ENCODE measurements at places on chromosomes 2 and 18.

DNA sequence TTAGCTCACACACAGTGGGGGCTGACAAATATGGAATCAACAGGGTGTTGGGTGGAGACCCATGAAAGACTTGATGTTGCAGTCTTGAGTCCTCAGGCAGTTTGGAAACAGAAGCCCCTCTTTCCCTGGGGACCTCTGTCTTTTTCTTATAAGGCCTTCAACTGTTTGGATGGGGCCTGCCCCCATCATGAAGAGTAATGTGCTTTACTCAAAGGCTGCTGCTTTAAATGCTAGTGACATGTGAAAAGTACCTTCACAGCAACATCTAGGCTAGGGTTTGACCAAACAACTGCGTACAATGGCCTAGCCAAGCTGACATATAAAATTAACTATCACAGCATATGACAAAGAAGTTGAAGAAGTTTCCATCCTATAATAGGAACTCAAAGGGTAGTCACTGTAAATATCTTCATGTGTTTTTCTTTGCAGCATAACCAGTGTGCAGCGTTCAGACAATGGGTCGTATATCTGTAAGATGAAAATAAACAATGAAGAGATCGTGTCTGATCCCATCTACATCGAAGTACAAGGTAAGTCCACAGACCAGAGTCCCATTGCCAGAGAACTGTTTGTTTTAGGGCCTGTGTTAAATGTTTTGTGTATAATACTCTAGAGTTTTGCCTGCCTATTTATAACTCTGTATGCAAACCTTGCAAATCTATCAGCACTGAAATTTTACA, 46.3 kb downstream of the MERTK start:
- DNase-seq, result no peak

DNA sequence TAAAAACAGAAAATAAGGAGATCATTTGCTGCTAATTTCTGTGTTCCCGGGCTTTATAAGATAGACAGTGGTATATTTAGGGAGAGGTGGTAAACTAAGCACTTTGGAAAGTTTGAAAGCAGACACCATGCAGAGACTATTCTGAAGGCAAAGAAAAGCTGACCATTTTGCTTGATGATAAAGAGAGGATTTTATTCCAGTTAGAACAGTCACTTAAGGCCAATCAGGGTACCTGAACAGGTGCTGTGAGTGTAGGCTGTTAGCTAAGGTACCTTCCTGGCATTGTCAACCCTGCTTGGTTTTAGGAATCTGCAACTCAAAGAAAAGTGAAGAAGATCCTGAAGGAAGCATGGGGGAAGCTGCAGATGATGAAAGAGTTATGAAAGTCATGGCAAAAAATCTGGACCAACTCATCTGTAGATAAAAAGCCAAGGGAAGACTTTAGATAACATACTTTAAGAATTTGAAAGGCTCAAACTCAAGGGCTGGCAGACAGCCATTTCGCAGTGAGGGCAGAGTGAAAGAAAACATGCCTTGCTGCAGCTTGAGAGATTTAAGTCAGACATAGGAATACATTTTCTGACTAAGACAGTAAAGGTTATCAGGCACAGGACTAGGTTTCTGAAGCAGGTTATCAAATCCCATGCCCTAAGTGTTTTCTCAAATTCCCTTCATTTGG, 80.1 kb upstream of the ARL5A start:
- no peak for DNase-seq

DNA sequence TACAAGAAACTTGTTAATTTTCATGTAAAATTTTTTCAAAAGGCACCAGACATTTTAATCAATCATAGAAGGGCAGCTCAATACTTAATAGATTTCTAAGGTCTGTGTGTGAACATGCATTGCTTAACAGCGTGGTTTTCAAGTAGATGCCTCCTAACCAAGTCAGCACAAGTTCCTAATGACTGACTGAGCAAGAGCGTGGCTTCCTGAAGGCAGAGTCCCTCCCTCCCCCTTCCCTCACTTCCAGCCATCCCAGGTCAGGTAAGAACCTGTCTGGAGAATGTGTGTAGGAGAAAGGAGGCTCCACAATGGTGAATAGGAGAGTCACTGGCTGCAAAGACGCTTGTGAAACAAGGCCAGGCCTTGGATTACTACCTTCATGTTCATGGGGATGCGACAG, 33.5 kb upstream of the DAPL1 start:
- DNase-seq, result no peak

DNA sequence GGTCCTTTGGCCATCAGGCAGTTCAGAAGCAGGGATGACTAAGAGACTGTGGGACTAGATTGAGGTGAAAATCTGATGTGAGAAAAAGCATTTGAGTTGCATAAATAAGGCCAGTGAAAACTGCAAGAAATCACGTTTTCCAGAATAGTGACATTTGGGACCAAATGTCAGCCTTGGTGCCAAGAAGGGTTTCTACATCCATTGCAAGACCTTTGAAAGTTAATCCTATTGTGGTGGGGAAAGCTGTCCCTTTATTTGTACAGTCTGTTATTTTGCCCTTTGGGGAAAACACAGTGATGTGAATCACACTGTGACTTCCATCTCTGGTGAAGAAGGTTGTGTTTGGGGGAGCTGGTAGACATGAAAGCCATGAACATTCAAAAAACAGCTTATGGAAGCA, 153.5 kb upstream of the SIX2 start:
- no peak for DNase-seq

DNA sequence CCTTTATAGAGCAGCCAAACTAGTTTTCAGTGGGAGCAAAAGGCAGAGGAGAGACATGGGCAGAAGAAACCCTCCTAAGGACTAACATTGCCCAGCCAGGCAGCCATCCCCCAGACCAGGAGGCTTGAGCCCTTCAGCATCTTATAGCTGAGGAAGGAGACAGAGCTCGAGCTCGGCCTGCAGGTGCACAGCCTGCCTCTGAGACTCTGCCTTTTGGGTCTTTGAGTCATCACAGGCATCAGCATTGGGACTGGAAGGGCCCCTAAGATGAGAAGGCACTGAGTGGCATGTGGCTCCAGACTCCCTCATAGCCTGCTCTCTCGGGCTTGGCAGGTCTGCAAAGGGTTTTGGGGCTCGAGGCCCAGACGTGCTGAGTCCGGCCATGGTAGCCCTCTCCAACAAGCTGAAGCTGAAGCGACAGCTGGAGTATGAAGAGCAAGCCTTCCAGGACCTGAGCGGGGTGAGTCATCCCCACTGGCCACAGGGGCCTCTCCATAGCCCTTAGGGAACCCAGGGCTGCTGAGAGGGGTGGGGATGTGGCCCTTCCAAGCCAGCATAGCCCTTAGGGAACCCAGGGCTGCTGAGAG, 84.1 kb downstream of the EPAS1 start:
- no peak for DNase-seq

DNA sequence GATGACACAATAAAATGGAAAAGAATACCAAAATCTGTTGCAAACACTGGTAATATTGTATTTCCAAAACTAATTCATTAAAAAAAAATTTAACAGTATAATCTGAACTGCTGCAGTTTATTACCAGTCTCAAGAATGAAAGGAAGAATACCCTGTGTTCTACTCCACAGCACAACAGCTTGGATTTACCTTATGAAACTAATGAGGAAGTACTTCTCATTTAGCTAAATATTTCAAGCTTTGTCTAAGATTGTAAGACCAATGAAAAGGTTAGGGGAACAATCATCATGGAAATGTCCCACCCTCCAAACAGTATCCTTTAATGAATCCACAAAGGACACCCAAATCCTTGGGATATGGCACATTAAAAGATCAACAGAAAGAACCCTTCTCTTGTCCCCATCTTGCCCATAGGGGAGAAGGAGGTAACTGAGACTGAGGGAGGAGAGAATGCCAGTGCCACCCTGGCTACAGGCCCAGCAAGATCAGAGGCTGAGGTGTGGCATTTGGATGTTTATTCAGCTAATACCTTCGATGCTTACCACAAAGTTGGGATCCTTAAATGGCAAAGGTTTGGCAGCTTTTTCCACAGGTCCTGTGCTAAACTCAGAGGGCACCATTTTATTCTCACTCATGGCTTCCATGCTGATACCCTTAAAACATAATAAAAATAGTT, 17.7 kb downstream of the INO80C start:
- DNase-seq, result no peak

DNA sequence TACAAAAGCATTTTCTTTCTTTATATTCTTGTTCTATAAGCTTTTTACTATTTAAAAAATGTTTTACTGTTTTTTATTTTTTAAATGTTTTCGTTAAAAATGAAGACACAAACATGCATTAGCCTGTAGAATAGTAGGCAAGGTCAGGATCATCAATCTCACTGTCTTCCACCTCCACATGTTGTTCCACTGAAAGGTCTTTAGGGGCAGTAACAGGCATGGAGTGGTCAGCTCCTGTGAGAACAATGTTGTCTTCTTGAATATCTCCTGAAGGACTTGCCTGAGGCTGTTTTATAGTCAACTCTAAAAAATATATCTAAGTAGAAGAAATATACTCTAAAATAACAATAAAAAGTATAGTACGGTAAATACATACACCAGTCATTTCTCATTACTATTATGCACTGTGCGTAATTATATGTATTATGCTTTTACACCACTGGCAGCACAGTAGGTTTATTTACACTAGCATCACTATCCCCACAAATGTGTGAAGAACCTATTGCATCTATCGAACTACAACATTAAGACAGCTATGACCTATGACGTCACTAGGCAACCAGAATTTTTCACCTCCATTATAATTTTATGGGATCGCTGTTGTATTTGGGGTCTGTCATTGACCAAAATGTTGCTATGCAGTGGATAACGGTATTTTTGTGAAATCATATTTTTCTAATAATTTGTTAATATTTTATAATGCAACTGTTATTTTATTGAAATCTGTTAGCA, 764.3 kb downstream of the METTL4 start:
- no peak for DNase-seq

GRCh38 chr18:40642692-40643229, 1312.3 kb upstream of the PIK3C3 start:
- DNase-seq, result no peak

DNA sequence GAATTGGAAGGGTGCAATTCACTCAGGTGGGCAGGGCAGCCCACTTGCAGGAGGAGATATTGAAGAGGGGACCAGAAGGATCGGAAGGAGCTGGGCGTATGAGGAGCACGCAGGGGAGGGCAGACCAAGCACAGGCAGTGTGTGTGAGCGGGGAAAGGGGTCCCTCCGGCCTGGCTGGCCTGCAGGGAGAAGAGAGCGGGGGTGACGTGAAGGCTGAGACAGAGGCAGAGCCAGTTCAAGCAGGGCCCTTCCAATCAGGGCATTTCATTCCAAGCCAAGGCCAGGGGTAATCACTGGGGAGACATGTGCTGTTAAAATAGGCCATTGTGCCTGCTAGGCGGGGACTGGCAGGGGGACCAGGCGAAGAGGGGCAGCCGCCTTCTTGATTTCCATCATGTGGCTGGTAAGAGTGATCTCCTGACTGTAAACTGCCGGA, 62.2 kb downstream of the ACKR3 start:
- no peak for DNase-seq

GRCh38 chr2:213036836-213037235, 114.6 kb downstream of the IKZF2 start:
- DNase-seq, result peak; percentile 35

DNA sequence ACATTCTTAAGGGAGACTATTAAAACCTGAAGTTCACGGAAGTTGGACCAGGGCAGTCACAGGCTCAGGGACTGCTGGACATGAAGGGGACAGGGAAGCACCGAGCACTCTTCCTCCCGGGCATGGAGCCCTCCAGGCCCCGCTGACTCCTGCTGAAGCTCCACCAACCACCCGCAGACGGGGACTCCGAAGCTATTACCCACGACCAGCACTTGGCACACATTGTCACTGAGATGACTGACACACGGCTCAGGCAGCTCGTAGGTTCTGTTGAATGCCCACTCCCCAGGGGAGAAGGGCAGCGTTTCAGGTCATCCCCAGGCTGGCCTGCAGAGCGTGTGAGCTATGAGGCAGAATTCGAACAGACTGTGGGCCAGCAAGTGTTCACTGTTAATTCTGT, 234.8 kb downstream of the NDUFA10 start:
- DNase-seq, result no peak

DNA sequence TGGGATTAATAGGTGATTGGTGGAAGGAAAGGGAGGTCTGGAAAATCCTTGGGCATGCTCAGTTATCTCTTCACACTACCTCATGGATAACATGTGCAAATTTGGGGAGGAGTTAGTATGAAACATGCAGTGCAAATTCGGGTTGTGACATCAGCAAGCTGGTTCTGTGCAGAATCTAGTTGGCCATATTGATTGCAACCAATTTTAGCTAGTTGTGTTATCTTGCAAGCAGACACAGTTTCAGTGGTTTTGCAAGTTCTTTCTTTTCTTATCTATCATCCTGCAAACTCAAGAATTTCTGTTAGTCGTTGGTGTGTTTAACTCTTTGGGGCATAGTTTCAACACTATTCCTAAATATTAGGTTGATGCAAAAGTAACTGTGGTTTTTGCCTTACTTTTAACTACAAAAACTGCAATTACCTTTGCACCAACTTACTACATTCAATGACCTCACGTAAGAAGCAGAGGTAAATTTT, 135.4 kb downstream of the PTH2R start:
- no peak for DNase-seq

- DNase-seq, result no peak
Measured at GRCh38 chr2:135799738-135800137, 37.2 kb downstream of the LCT start.

- DNase-seq, result peak; percentile 61
Measured at GRCh38 chr18:77081390-77081778, 51.2 kb downstream of the MBP start.

DNA sequence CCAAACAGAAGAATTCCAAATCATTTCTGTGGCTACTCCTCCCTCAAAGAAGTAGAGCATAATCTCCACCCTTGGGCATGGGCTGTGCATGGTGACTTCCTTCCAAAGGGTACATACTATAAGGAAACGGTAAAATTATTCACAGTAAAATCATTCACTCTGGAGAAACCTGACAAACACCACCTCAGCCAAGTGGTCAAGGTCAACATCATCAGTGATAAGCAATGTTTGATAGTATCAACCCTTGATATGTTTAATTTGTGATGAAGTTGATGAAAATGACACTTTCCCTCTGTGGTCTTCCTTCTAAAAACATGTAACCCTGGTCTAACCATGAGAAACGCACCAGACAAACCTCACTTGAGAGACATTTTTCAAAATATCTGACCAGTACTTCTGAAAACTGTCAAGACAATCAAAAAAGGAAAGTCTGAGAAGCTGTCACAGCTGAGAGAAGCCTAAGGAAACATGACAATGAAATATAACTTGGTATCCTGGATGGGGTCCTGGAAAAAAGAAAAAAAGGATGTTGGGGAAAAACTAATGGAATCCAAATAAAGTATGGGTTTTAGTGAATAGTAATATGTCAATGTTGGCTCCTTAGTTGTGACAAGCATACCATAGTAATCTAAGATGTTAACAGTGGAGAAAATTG, 9.4 kb upstream of the TXNDC2 start:
- no peak for DNase-seq

- DNase-seq, result peak; percentile 22
Measured at GRCh38 chr18:10230072-10230471, 224.4 kb upstream of the APCDD1 start.

- DNase-seq, result peak; percentile 56
Measured at GRCh38 chr2:199136681-199137080, 321.1 kb downstream of the SATB2 start.

- DNase-seq, result no peak
Measured at GRCh38 chr18:74989134-74989533, 219.8 kb downstream of the PTGR3 start.

All from adipocyte (in vitro differentiated cells).